CD4-positive, alpha-beta T cell (primary cell): ENCODE measurements at places on chromosomes 5 and 9. TPM values are rescaled to one million over a fixed set of nuclear protein-coding genes. Genes with fewer than 3 reads are reported as not detected.

DNA sequence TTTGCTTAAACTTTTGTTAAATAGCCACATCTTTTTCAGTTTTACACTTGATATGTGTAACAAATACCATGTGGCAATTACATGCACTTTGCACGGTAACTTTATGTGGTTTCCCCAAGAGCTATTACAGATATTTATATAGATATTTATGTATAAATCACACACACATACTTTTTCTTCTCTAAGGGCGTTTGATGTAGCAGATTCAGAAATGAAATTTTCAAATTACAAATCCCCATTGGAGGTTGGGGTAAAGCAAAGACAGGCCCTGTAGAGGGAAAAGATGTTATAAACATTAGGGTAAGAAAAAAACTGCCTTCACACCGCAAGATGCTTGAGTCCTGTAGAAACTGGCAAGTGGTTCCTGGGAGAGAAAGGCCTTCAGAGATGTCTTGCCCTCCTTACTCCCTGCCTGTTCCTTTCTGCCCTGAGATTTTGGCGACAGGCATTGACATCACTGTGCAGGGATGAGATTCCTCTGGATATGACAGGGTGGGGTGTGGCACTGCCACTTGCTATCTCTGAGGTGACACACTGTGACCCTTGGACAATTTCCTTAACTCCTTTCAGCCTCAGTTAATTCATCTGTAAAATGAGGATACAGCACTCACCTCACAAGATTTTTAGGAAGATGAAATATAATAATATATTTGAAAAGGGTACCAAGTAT lies 177.9 kb upstream of the TUT7 start:
- H3K4me3 ChIP-seq = no peak overlapping the region
- no peak for DNase-seq
- no peak overlapping the region for H3K27ac ChIP-seq
- H3K36me3 ChIP-seq = no peaks in the 10 kb centered on the region

GRCh38 chr9:7117676-7118561 lies 360.1 kb downstream of the KDM4C start:
- H3K27ac ChIP-seq = no peak overlapping the region
- H3K36me3 ChIP-seq = peaks cover 9% of the 10 kb centered on the region
- H3K27me3 ChIP-seq = no peaks in the 10 kb centered on the region
- H3K4me1 ChIP-seq = no peaks in the 10 kb centered on the region
- no peak for DNase-seq
- H3K4me3 ChIP-seq = no peak overlapping the region

DNA sequence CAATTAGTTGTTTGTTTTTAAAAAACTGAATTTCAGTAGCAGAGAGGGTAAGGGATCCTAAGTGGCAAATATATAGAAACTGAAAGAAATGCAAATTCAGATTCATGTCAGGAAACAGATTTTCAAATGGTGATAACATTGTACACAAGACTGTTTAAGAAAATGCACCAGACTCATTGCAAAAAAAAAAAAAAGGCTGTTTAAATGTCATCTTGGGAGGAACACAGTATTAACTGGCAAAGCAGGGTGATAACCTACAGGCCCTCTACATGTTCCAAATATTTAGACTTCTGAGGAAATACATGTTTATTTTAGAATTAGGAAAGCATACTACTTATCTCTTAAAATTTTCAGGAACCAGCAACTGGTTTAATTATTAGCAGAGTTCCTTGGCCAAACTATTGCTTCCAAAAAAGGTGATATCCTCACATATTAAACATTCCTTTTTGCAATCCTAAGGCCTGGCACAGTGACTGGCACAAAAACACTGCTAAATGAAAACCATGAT lies 114.5 kb downstream of the TSSK1B start:
- H3K4me1 ChIP-seq = no peaks in the 10 kb centered on the region
- H3K27me3 ChIP-seq = no peaks in the 10 kb centered on the region
- no peak for DNase-seq

DNA sequence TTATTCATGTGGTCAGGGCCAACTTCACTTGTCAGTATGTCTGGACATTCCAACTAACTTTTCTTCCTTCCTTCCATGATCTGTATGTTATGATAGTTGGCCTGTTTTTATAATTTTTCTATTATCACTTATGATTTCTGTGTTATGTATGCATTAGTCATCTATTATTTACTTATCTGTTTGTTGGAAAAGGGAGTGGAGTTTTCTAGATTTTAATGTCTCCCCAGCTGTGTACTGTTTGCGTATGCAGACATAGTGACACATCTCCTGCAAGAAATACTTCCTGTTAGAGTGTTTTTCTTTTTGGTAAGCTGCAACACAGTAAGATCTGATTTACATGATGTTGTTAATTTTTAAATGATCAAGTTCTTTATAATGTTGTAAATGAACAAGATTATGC lies 8.7 kb upstream of the INSYN2B start:
- H3K4me3 ChIP-seq = no peak overlapping the region
- no peaks in the 10 kb centered on the region for H3K27me3 ChIP-seq
- no peak overlapping the region for H3K27ac ChIP-seq
- no peak for DNase-seq

- no peak for DNase-seq
- no peak overlapping the region for H3K27ac ChIP-seq
- no peaks in the 10 kb centered on the region for H3K36me3 ChIP-seq
- peaks cover 2% of the 10 kb centered on the region for H3K27me3 ChIP-seq
- H3K4me1 ChIP-seq = no peaks in the 10 kb centered on the region
- H3K4me3 ChIP-seq = no peak overlapping the region
Observed at GRCh38 chr5:62111428-62111827, 194.6 kb upstream of the KIF2A start.

DNA sequence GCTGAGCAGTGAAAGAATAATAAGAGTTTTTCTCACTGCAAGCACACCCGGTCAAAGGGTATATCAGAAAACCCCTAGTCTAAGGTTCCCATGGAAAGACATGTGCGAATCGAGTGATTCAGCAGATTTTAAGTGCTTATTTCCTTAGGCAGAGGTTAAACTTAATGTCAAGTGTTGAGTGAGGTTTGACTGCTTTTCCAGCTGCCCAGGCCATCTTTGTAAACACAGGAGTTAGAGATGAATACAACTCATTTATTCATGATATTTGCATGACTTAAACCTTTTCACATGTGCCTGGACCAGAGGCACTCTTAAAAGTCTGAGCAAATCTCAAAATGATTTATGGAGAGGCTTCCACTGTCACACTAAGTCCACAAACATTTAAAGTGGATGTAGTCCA lies 137.8 kb upstream of the RGMB start:
- no peaks in the 10 kb centered on the region for H3K4me1 ChIP-seq
- H3K36me3 ChIP-seq = no peaks in the 10 kb centered on the region
- H3K27me3 ChIP-seq = peaks cover 3% of the 10 kb centered on the region
- no peak overlapping the region for H3K27ac ChIP-seq

- no peaks in the 10 kb centered on the region for H3K27me3 ChIP-seq
- no peak overlapping the region for H3K27ac ChIP-seq
- DNase-seq = no peak
- no peak overlapping the region for H3K4me3 ChIP-seq
- H3K36me3 ChIP-seq = peaks cover 15% of the 10 kb centered on the region
Observed at GRCh38 chr5:173907686-173908371, 19.7 kb downstream of the CPEB4 start.

GRCh38 chr5:19042106-19042505 lies 945.9 kb downstream of the CDH18 start:
- no peak overlapping the region for H3K4me3 ChIP-seq
- no peaks in the 10 kb centered on the region for H3K27me3 ChIP-seq
- no peak for DNase-seq
- no peaks in the 10 kb centered on the region for H3K36me3 ChIP-seq

DNA sequence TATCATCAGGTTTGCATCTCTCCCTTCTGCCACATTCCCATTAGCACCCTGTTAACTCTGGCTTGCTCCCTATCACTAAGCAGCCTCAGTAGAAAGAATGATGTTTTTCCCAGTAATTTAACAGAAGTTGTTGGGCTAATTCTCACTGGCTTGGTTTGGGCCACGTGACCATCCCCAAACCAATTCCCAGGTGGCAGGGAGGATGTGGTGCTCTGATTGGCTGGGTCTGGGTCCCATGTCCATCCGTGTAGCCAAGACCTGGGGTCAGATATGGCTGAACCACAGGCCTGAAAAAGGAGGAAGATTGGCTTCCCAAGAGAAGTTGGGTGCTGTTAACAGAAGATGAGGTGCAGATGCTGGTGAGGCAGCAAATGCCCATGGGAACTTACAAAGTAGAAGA lies 122.0 kb downstream of the BOD1 start:
- H3K36me3 ChIP-seq = no peaks in the 10 kb centered on the region
- no peaks in the 10 kb centered on the region for H3K27me3 ChIP-seq
- DNase-seq = no peak
- H3K4me1 ChIP-seq = no peaks in the 10 kb centered on the region
- H3K27ac ChIP-seq = no peak overlapping the region
- no peak overlapping the region for H3K4me3 ChIP-seq

DNA sequence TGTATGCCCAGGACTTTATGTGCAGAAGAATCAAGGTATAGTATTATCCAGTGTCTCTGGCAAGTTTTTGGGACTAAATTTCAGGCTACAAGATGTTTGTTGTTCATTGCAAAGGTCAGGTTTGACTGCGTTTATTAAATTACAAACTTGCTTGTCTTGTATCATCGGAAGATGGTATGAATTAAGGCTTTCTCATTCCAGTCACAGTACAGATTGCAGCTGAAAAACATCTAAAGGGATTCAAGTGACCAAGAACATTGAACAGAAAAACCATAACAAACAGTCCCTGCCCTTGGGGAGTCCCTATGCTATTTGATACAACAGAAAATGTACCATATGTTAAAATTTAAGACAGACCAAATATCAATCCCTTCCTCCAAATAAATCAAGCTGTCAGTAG lies 244.7 kb upstream of the TNC start:
- no peak for DNase-seq
- H3K36me3 ChIP-seq = no peaks in the 10 kb centered on the region
- peaks cover 3% of the 10 kb centered on the region for H3K27me3 ChIP-seq
- H3K27ac ChIP-seq = no peak overlapping the region
- H3K4me3 ChIP-seq = no peak overlapping the region

DNA sequence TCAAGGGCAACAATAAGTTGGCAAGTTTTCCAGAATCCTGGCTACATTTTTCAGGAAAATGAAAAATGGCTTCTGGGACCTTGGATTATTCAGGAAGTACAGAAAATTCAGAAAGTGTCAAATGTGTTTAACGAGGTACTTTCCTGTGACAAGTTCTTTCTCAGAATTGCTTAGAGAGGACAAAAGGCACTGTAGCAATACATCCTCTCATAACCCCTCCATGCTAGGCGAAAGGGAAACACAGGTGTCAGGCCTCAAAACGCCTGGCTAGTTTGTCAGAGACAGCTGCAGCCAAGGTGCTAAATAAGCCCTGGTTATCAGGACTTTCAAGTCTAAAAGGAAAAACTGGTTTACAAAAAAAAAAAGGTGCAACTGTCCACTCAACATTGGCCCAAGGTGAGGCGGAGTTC lies 115.2 kb downstream of the GNAQ start:
- H3K27me3 ChIP-seq = no peaks in the 10 kb centered on the region
- H3K4me1 ChIP-seq = no peaks in the 10 kb centered on the region
- no peak overlapping the region for H3K4me3 ChIP-seq
- DNase-seq = no peak
- peaks cover 28% of the 10 kb centered on the region for H3K36me3 ChIP-seq

- H3K4me1 ChIP-seq = peaks cover 19% of the 10 kb centered on the region
- no peak overlapping the region for H3K27ac ChIP-seq
- H3K36me3 ChIP-seq = no peaks in the 10 kb centered on the region
- no peak overlapping the region for H3K4me3 ChIP-seq
- no peak for DNase-seq
- no peaks in the 10 kb centered on the region for H3K27me3 ChIP-seq
Observed at GRCh38 chr9:129408535-129409215, 212.2 kb downstream of the C9orf50 start.

GRCh38 chr9:78030296-78030552 lies 1.4 kb downstream of the GNAQ start:
- H3K4me3 ChIP-seq = peak overlapping the region; percentile 73
- no peak for DNase-seq
- H3K4me1 ChIP-seq = peaks cover 30% of the 10 kb centered on the region
- no peaks in the 10 kb centered on the region for H3K27me3 ChIP-seq
- no peaks in the 10 kb centered on the region for H3K36me3 ChIP-seq

- peaks cover 30% of the 10 kb centered on the region for H3K36me3 ChIP-seq
- no peaks in the 10 kb centered on the region for H3K4me1 ChIP-seq
- no peaks in the 10 kb centered on the region for H3K27me3 ChIP-seq
- no peak for DNase-seq
Observed at GRCh38 chr9:128836509-128837145, 7.0 kb upstream of the SPOUT1 start.

- H3K27ac ChIP-seq = no peak overlapping the region
- DNase-seq = no peak
- H3K36me3 ChIP-seq = no peaks in the 10 kb centered on the region
- H3K27me3 ChIP-seq = peaks cover 70% of the 10 kb centered on the region
- H3K4me1 ChIP-seq = peaks cover 5% of the 10 kb centered on the region
Observed at GRCh38 chr5:73306741-73307275, 133.8 kb downstream of the TMEM174 start.

DNA sequence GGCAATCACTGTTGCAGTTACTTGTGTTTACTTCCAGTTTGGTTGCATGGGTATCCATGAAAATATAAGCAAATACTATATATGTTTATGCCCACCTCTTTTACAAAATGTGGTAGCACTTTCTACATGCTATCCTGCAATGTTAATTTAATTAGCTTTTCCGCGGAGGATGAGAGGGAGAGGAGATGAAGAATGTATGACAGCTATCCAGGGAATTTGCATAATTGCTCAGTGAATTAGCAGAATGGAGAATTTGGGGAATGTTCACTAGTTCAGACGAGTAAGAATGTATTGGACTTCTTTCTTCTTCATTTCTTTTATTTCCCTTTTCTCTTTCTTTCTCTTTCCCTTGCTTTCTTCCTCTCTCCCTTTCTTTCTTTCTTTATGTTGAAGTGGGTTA lies 140.7 kb upstream of the SLC28A3 start:
- H3K36me3 ChIP-seq = no peaks in the 10 kb centered on the region
- DNase-seq = no peak
- no peak overlapping the region for H3K27ac ChIP-seq

NR3C1 gene
- 191 TPM for total RNA-seq

SLC27A6 gene
- total RNA-seq = not detected

SMIM3 gene
- 2.9 TPM for total RNA-seq

C5orf58 gene
- total RNA-seq = not detected

SLC6A3 gene
- total RNA-seq = 0.08 TPM

CCDC152 gene
- total RNA-seq = 1.2 TPM

GRK6 gene
- 186 TPM for total RNA-seq

PRLR gene
- total RNA-seq = 0.03 TPM
